ENCODE measurements at places on chromosomes 2 and 18.

- no peak for DNase-seq
Measured at GRCh38 chr2:112582314-112582746, 2.1 kb upstream of the CHCHD5 start.

GRCh38 chr2:193894081-193894480 is 1699.3 kb upstream of the TMEFF2 start:
- DNase-seq, result no peak

- DNase-seq, result no peak
Measured at GRCh38 chr18:12317664-12318333, 9.8 kb downstream of the TUBB6 start.

GRCh38 chr2:239833269-239834109 is 191.7 kb downstream of the NDUFA10 start:
- DNase-seq, result no peak

DNA sequence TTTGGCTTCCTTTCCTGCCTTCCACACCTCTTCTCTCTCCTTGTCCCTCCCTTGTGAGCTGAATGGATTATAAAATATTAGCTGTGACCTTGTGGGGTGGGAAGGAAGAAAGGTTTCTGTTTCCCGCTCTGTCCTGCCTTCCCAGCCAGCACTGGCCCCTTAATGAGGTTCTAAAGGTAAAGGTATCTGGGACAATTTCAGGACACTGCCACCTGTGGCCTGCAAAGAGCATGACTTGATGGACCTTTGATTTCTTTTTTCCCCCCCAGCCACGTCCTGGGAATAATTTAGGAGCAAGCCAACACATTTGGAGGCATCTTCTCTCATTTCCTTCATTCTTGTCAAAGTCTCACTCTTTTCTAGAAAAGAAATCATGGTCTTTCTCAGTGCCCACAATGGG is 246.7 kb upstream of the EPAS1 start:
- DNase-seq, result no peak

DNA sequence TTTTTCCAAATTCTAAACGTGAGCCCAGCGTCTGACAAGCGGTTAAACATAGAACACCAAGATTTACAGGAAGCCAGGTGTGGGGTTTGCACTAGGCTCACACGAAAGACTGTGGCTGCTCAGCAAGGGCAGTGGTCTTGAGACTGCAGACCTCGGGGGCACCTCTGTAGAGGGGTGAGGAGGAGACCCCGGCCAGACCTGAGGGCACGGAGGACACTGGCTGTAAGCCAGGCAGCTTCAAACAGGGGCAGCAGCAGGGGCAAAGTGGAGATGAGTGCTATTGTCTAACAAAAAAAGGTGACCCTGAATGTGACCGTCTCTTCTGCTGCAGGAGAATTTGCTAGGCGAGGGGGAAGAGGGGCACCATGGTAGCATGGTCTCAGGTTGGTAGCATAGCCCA is 140.3 kb downstream of the CYP26B1 start:
- no peak for DNase-seq

DNA sequence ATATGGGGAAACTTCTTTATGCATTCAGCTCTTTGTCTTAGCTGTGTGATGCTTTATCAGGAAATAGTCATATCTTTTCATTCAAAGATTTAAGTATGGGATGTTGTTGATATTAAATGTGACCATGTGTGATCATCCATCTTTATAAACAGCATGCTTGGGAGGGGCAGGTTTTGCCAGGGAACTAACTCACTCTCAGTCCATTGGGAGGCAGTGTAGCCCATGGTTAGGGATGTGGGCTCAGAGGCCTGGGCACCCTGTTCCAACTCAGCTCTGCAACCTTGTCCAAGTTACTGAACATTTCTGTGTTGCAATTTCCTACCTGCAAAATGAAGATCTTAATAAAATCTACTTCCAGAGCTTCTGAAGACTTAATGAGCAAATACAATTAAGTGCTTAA is 92.0 kb upstream of the BCL2L11 start:
- no peak for DNase-seq

DNA sequence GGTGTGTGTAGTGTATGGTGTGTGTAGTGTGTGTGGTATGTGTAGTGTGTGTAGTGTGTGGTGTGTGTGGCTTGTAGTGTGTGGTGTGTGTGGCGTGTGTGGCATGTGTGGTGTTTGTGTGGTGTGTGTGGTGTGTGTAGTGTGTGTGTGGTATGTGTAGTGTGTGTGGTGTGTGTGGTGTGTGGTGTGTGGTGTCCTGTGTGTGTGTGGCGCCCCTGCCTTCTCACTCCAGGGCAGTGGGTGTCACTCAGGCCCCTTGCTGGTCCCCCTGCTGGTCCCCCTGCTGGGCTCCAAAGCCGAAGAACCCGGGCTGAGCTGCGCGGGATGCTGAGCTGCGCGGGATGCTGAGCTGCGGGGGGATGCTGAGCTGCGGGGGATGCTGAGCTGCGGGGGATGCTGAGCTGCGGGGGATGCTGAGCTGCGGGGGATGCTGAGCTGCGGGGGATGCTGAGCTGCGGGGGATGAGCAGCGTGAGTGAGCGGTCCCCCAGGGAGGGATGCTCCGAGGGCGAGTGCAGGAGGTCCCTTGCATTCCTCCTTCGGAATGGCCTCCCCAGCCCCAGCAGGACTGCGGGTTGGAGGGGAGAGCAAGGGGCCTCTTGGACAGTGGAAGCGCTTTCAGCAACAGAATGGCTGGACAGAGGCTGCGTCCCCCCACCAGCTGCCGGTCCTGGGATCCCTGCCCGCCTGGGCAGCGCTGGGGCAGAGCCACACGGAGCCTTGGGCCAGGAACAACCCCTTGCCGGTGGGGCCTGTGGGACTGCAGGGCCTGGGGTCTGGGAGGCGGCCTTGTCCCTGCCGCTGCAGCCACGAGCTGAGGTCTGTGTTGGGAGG is 3.4 kb upstream of the RTP5 start:
- DNase-seq, result no peak

DNA sequence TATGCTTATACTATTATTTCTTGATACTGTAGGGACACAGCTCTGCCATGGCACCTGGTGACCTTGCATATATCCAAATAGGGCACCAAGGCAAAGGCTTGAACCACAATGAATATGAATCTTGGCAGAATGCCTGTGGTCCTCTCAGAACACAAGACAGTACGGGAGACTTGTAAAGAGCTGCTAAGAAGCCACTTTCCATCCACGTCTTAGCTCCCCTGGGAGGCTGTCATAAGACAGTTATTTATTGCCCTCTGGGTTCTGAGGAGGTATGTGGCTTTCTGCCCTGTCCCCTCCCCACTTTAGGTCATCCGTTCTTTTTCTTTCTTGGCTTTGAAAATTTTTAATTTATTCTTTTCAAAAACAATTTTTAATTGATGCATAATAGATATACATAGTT is 29.8 kb upstream of the MRPL33 start:
- no peak for DNase-seq

Measured in naive thymus-derived CD8-positive, alpha-beta T cell (primary cell).